ENCODE measurements at places on chromosomes 13 and 19.
A peak's percentile ranks its signal among the peaks of the same experiment; 100 is the strongest.

GRCh38 chr19:18044825-18045304, 36.9 kb downstream of the ARRDC2 start:
- H3K27ac ChIP-seq, result peak overlapping the region; percentile 96
- peaks cover 35% of the 10 kb centered on the region for H3K4me1 ChIP-seq
- H3K27me3 ChIP-seq, result no peaks in the 10 kb centered on the region

DNA sequence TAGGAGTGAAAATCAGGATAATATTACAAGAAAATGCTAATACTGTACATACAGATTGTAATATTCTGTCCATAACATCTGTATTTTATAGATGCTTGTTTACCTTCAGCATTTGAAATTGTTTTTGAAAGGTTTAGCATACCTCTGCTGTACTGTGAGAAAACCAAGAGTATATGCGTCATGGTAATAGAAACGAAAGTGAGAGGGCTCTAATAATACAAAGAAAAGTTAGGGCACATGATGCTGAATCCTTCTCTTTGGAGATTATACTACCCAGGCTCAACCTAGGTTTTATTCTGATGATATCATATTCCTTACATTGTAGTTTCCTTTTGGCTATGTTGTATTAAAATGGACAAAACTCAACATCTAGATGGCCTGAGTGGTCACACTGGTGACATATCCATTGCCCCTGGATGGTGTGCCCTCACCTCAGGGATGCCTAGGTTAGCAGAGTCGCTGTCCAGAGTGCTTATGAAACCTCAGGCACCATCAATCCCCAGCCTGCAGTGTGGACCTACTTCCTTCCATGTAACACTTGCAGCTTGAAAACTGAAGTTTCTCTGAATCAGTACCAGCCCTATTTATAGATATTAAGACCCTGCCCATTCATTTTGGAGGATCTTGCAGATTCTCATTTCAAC, 253.7 kb downstream of the KCTD12 start:
- H3K36me3 ChIP-seq, result no peaks in the 10 kb centered on the region
- no peak overlapping the region for H3K4me3 ChIP-seq
- no peak overlapping the region for H3K27ac ChIP-seq

GRCh38 chr13:40337651-40338050, 328.8 kb downstream of the FOXO1 start:
- no peak overlapping the region for H3K27ac ChIP-seq
- no peak for DNase-seq
- H3K27me3 ChIP-seq, result no peaks in the 10 kb centered on the region
- H3K4me1 ChIP-seq, result no peaks in the 10 kb centered on the region
- H3K36me3 ChIP-seq, result no peaks in the 10 kb centered on the region

DNA sequence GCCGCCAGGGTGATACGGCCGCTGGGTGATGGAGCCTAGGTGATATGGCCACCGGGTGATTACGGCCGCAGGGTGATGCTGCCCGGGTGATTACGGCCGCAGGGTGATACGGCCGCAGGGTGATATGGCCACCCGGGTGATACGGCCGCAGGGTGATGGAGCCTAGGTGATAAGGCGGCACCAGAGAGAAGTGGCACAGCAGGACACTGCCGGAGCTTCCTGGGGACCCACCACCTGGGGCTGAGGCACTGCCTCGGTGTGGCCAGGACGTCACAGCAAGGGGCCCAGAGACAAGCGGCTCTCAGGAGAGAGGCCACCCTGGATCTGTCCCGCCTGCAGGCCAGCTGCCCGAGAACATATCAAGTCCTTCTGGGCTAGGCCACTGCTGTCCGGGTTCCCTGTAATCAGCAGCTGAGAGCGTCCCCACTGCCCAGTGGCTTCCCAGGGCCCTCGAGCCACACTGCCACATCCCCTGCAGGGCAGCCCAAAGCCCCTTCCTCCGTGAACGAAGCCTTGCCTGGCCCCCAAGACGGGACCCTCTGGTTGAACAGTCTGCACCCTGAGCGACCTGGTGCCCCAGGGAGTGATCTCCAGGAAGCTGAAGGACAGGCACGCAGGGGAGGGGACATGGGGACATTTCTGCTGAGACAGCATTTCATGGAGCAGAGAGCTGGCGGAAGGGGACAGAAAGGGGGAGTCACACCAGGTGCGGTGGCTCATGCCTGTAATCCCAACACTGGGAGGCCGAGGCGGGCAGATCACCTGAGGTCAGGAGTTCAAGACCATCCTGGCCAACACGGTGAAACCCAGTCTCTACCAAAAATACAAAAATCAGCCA, 22.1 kb downstream of the ZNF787 start:
- H3K4me1 ChIP-seq, result no peaks in the 10 kb centered on the region
- H3K36me3 ChIP-seq, result peaks cover 20% of the 10 kb centered on the region
- H3K27ac ChIP-seq, result no peak overlapping the region
- H3K27me3 ChIP-seq, result no peaks in the 10 kb centered on the region
- H3K4me3 ChIP-seq, result no peak overlapping the region
- DNase-seq, result no peak

DNA sequence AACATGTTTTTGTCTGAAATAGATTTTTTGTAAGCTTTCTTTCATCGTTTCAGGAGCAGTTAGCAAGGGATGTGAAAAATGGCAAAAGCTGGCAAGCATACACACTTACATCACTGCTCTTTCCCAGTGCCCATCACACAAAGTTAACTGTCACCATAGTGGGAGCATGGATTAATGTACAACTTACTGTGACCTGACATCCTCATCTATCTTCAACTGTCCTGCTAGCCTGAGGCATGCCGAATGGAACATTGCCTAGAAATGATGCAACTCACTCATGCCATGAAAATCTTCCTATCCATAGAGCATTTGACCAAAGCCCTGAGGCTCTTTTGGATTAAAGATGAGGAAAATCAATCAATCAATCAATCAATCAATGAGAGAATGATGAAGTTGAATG, 491.7 kb upstream of the SLC10A2 start:
- no peaks in the 10 kb centered on the region for H3K4me1 ChIP-seq
- no peak overlapping the region for H3K27ac ChIP-seq
- H3K27me3 ChIP-seq, result no peaks in the 10 kb centered on the region
- H3K36me3 ChIP-seq, result no peaks in the 10 kb centered on the region
- no peak for DNase-seq
- H3K4me3 ChIP-seq, result no peak overlapping the region

DNA sequence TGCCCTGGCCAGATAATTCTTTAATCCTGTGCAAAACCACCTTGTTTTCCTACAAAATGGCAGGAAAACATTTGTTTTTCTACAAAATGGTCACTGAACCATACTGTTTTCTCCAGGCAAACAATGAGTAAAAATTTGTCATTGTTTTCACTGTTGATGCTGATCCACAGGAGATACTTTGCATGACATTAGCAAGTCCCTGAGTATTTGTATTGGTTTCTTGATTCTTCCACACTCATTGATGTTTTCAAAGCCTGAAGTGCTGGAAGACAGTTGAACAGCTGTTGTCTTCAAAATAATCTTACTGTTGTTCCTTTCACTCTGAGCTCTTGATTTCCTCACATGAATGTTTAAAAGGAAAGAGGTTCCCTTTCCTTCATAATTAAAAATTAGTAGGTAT, 123.1 kb upstream of the HTR2A start:
- no peaks in the 10 kb centered on the region for H3K36me3 ChIP-seq
- H3K4me3 ChIP-seq, result no peak overlapping the region
- no peak for DNase-seq
- no peaks in the 10 kb centered on the region for H3K27me3 ChIP-seq
- H3K4me1 ChIP-seq, result no peaks in the 10 kb centered on the region
- H3K27ac ChIP-seq, result no peak overlapping the region

DNA sequence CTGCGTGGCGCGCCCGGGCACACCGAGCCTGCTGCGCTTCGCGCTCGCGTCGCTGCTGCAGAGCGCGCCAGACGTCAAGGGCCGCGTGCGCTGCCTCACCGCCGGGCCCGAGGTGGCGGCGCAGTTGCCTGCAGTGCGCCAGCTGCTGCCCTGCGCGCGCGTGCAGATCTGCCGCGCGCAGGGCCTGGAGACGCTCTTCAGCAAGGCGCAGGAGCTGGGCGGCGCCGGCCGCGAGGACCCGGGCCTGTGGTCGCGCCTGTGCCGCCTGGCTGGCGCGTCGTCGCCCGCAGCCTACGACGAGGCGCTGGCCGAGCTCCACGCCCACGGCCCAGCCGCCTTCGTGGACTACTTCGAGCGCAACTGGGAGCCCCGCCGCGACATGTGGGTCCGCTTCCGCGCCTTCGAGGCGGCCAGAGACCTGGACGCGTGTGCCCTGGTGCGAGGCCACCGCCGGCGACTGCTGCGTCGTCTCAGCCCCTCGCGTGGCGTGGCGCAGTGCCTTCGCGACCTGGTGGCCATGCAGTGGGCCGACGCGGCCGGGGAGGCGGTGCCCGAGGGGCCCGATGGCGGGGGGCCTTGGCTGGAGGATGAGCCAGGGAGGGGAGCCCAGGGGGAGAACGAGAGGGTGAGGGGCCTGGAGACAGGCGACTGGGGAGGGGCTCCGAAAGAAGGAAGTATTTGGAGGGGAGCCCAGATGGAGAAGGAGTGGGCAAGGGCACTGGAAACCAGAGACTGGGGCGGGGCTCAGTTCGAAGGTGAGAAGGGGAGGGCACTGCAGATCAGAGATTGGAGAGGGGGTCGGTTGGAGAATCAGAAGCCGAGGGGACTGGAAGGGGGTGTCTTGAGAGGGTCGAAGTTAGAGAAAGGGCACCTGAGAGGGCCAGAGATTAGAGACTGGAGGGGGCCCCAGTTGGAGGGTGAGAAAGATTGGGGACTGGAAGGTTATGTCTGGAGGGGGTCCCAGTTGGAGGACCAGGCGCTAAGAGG, 24.7 kb downstream of the ZSWIM9 start:
- no peaks in the 10 kb centered on the region for H3K27me3 ChIP-seq
- no peaks in the 10 kb centered on the region for H3K4me1 ChIP-seq
- H3K27ac ChIP-seq, result no peak overlapping the region
- no peak for DNase-seq

DNA sequence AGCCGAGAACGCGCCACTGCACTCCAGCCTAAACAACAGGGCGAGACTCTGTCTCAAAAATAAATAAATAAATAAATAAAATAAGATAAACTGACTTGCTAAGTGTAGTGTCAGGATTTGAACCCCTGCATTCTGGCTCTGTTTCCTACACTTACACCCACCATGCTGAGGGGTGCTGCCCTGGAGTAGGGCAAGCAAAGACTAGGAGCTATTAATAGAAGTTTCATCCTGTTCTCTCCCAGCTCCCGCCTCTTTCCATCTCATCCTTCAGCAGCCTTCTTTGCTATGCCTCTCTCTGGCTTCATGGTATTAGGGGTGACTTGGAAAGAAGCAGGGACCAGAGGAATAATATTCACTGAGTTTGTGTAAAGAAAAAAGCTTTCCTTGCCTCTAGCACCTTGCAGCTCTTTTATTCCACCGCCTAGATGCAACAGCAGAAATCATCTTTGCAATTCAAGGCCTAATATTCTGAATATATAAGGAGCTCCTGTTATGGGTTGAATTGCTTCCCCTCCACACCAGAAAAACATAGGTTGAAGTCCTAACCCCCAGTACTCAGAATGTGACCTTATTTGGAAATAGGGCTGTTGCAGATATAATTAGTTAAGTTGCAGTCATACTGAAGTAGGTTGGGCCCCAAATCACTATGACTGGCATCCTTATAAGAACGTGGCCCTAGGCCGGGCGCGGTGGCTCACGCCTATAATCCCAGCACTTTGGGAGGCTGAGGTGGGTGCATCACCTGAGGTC, 8.7 kb upstream of the PLAUR start:
- H3K4me3 ChIP-seq, result no peak overlapping the region
- H3K36me3 ChIP-seq, result no peaks in the 10 kb centered on the region
- H3K27ac ChIP-seq, result no peak overlapping the region

DNA sequence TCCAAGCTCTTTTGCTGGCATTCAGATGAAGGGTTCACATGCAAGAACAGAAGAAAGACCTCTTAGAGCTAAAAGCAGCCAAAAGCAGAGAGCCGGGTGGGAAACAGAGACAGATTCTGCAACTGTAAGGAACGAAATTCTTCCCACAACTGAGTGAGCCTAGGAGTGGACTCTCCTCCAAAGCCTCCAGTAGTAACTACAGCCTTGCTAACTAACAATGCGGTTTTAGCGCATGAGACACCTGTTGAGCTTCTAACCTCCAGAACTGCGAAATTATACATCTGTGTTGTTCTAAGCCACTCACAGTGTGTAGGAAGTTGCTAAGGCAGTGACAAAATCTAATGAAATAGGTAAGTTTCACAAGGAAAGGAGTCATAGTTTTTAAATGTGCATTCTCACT, 98.1 kb upstream of the SLITRK1 start:
- H3K4me3 ChIP-seq, result no peak overlapping the region
- H3K4me1 ChIP-seq, result no peaks in the 10 kb centered on the region
- no peak for DNase-seq
- H3K36me3 ChIP-seq, result no peaks in the 10 kb centered on the region
- no peak overlapping the region for H3K27ac ChIP-seq
- no peaks in the 10 kb centered on the region for H3K27me3 ChIP-seq

DNA sequence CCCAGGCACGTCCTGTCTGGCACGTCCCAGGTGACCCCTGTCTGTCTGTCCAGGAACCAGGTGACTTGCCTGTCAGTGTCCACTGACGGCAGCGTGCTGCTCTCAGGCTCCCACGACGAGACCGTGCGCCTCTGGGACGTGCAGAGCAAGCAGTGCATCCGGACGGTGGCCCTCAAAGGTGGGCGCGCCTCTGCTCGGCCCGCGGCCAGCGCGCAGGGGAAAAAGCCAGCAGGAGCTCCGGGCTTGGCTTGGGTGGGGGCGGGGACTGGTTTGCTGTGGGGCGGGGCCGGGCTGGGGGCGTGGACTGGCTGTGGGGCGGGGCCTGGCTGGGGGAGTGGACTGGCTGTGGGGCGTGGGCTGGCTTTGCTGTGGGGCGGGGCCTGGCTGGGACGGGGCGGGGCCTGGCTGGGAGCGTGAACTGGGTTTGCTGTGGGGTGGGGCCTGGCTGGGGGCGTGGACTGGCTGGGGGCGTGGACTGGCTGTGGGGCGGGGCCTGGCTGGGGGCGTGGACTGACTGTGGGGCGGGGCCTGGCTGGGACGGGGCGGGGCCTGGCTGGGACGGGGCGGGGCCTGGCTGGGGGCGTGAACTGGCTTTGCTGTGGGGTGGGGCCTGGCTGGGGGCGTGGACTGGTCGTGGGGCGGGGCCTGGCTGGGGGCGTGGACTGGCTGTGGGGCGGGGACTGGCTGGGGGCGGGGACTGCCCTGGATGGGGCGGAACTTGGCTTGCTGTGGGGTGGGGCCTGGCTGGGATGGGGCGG, 7.2 kb downstream of the WDR18 start:
- H3K36me3 ChIP-seq, result peaks cover 14% of the 10 kb centered on the region
- H3K27me3 ChIP-seq, result no peaks in the 10 kb centered on the region
- no peak overlapping the region for H3K27ac ChIP-seq
